ENCODE measurements at places on chromosomes 2 and 18.

GRCh38 chr18:24198461-24198860 is 59.6 kb downstream of the CABYR start:
- DNase-seq = no peak

DNA sequence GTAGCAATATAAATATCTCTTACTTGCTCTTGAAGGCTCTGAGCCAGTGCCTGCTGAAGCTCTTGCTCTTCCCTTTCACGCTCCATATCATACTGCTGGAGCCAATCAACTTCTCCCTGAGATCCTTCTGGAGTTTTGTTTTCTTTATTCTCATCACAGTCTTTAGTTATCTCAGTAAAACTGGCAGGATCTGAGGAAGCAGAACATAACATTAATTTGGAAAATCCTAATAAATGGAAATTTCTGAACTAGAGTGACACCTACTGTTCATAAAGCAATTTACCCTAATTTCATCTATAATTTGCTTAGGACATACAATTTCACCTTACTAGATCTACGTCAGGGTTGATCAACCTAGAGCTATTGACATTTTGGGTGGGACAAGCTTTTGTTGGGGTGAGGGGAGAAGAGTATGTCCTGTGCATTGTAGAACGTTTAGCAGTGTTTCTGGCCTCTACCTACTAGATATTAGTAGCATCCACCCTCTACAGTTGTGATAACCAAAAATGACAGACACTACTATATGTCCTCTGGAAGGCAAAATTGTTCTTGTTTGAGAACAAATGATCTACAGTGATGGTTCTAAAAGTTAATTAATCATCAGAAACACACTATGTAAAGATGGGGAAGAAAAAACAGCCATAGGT is 47.2 kb downstream of the VIL1 start:
- DNase-seq = no peak

DNA sequence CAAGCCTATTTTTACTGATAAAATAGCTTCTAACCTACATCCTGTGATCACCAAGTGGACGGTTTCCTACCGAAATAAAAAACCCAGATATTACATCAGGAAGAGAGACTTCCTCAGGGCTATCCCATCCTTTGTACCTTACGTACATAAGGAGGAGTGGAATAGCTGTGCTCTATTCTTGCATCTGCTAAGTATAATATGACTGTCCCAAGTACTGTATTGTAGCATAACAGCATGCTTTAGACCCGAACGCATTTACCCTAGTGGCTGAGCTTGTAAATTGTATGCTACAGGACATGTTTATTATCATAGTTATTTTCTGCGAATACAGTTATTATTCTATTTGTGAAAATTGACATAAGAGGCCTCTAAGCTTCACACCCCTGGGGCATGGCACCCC is 302.4 kb downstream of the CLIP4 start:
- no peak for DNase-seq

DNA sequence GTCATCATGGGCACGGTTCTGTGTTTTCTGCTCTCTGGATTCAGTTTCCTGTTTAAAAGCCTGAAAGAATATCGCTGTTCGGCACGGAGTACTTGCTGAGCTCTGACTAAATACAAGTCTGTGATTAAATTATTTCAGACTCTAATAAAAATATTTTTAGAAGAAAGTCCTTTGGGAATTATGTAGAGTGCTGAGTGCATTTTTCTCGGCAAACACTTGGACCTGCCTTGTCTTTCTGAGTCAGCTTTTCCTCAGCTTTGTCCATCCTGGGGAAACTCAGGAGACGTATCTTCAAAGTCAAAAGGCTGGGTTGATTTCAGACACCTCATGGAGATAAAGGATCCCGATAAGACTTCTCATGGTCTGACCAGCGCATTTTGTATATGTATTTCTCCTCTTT is 45.9 kb downstream of the IL1R2 start:
- no peak for DNase-seq

- DNase-seq = no peak
Observed at GRCh38 chr18:64127172-64127571, 21.7 kb downstream of the LINC00305 start.

- no peak for DNase-seq
Observed at GRCh38 chr2:48174503-48174902, 268.2 kb upstream of the FBXO11 start.

DNA sequence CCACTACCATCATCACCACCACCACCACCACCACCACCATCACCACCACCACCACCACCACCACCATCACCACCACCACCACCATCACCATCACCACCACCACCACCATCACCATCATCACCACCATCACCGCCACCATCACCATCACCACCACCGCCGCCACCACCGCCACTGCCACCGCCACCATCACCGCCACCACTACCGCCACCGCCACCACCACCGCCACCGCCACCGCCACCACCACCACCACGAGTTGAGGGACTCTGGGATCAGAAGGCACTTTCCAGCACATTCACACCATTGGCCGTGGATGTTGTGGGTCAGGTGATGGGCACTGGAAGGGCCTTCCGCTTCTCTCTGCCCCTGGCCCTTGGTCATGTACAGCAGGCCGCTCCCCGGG is 48.8 kb downstream of the ODC1 start:
- no peak for DNase-seq

DNA sequence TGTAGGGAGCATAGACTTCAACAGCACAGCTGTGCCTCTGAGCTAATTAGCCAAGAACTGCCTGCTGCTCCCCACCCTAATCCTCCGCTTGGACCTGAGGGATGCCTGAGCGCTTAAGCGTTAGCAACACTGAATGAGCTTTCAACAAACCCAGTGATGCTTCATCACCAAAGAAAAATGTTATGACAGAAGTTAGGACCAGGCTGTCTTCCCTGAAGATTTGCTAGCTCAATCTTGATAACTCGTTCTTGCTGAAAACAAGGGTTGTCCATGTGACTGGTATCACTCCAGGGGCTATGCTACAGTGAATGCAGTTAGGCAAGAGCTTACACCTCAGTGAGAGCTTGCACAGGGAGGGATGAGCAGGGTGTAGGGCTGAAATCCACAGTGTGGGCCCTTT is 190.7 kb upstream of the SIX2 start:
- no peak for DNase-seq

GRCh38 chr2:235727174-235727573 is 233.3 kb downstream of the AGAP1 start:
- DNase-seq = no peak

DNA sequence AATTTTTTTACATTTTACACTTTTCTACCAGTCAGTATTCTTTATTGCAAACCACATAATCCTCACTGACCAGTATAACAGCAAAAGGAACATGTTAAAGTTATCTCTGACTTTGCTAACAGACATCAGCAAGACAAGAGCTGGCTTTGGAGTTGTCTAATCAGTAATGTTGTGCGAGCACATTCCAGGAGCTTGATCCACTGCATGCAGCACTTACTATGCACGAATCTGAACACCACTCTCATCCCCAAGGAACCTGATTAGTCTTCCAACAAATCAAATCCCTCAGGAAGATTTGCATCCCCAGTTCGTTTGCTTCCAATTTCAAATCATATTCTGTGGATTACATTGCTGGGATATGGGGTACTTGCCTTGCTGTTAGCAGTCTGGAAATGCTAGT is 269.3 kb upstream of the EPC2 start:
- no peak for DNase-seq

DNA sequence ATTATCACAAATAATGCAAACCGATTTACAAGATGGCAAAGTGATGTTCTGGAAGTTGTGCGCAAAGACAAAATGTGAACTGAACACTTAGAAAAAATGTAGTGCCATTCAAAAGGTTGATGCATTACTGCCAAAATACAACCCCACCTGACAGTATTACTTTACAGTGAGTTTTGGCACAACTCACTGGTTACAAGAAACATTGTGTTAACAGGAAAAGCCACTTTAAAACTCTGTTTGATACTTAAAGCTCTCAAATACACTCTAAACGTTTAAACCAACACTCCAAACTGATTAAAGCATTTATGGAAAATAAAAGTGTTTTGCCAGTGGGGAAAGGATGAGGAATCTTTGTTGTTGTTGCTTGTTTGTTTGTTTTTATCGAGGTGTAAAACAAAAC is 173.4 kb upstream of the SATB2 start:
- no peak for DNase-seq

DNA sequence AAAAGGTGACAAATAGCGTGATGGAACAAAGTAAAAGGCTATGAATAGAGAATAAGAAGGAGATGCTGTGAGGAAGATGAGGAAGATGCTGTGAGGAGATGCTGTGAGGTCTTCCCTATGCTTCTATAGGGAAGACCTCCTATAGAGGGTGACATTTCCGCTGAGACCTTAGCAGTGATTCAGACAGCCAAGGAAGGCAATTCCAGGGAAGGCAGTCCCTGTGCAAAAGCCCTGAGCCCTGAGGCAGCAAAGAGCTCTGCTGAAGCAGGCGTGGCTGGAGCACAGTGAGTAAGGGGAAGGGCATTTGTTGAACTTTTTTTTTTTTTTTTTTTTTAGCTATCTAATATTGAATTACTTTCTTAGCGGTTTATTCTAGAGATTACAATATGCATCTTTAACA is 142.7 kb upstream of the FOSL2 start:
- DNase-seq = no peak

DNA sequence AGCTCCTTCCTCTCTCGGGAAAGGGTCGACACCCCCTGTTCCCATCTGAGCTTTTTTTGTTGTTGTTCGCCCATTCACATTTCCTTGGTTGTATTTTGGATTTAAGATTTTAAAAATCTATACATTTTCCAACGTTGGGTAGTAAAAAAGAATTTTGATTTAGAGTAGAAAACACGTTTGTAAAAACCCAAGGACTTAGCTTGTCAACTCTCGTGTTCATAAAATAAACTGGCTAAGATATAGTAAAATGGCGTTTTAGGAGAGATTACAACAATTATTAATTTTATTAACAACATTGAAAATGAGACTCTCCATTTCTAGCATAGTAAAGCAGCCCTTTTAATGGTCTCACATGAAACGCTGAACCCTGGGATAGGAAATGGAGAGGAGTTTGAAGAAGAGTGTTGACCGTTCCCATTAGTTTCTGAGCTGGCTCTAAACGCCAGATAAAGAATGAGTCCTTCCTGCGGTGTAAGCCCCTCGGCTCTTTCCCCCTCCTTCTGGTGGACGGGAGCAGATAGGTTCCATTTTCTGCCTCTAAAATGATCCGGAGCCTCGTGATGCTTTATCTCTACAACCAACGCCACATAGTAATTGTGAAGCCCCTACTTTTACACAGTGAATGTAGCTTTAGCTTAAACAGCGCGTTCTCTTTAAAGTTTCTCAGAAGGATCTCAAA is 24.0 kb upstream of the ZNF516 start:
- no peak for DNase-seq

GRCh38 chr18:48407358-48407757 is 1.8 kb downstream of the ZBTB7C start:
- DNase-seq = no peak

DNA sequence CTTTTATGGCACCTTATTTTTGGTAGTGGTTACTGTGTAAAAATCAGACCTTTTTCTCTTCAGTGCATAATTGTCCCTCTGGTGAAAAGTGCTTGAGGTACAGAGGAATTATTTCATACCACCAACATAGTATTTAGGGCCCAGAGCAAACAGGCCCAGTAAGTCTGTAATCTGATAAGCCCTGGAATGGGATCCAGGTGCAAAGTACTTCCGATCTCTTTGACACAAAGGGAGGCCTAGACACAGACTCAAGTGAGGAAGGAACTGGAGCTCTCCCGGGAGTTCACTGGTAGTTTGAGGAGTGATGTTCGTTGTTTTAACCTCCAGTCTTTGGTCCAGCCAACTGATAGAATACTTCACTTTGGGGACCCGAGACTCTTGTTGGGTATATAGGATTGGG is 57.4 kb downstream of the RAB31 start:
- no peak for DNase-seq

DNA sequence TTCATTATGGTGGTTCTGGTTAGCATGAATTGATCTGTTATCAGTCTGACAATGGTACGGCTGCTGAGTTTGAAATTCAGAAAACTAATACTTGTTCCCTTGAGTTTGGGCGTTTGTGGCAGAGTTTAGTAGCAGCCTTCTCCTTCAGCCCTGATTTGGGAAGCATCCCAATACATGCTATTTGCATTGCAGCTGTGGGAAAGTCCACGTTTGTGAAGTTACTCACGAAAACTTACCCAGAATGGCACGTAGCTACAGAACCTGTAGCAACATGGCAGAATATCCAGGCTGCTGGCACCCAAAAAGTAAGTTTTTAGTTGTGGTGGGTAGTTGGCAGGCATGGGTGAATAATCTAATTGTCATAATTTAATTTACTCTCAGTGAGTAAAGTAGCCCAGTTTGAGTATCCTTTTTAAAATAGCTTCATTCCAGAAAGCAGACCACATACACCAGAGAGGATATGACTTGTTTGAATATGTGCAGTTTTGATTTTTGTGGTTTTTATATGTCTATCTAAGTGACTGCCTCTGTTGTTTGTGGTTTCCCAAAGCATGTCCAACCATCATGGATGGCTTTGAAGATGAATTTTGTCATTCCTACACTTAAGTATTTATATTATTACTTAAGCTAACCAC is 12.2 kb downstream of the DGUOK start:
- DNase-seq = no peak

GRCh38 chr2:237435844-237436587 is 22.1 kb upstream of the COL6A3 start:
- DNase-seq = no peak

- no peak for DNase-seq
Observed at GRCh38 chr2:10352361-10352760, 49.7 kb downstream of the HPCAL1 start.

GRCh38 chr2:39479696-39480095 is 42.6 kb upstream of the MAP4K3 start:
- no peak for DNase-seq

GRCh38 chr18:36692921-36693332 is 135.9 kb downstream of the TPGS2 start:
- no peak for DNase-seq

DNA sequence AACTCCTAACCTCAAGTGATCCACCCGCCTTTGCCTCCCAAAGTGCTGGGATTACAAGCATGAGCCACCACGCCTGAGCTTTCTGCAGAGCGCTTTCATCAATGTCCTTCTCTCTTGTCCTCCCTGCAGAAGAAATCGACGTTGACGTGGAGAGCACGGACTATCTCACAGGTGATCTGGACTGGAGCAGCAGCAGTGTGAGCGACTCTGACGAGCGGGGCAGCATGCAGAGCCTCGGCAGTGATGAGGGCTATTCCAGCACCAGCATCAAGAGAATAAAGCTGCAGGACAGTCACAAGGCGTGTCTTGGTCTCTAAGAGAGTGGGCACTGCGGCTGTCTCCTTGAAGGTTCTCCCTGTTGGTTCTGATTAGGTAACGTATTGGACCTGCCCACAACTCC is 23.1 kb downstream of the MXD1 start:
- no peak for DNase-seq

GRCh38 chr2:120488531-120488930 is 142.6 kb downstream of the INHBB start:
- DNase-seq = no peak

- DNase-seq = no peak
Observed at GRCh38 chr2:187051350-187051749, 202.4 kb upstream of the ZSWIM2 start.

DNA sequence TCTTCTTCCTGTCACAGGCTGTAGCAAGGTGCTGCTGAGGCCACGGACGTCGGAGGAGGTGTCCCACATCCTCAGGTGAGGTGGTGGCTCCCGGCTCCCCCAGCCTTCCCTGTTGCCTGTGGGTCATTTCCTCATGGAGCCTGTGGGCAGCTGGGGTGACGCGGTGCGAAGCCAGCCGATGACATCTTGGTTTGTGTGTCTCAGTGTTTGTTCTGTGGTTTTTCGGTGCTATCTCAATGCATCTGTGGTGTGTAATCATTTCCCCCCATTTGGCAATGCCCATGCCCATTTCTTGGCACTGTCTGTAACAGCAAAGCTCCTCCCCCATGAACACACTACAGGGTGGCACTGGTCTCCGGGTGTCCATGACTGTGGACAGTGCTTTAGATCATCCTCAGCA is 6.6 kb downstream of the D2HGDH start:
- peak; percentile 46 for DNase-seq

Data from activated naive CD8-positive, alpha-beta T cell treated with anti-CD3 and anti-CD28 coated beads, Interleukin-2, amount 50 U/mL, for 24 hours (primary cell).